Activated T-cell treated with anti-CD3 and anti-CD28 coated beads for 4 hours (primary cell): ENCODE measurements at places on chromosomes 16 and 17.

DNA sequence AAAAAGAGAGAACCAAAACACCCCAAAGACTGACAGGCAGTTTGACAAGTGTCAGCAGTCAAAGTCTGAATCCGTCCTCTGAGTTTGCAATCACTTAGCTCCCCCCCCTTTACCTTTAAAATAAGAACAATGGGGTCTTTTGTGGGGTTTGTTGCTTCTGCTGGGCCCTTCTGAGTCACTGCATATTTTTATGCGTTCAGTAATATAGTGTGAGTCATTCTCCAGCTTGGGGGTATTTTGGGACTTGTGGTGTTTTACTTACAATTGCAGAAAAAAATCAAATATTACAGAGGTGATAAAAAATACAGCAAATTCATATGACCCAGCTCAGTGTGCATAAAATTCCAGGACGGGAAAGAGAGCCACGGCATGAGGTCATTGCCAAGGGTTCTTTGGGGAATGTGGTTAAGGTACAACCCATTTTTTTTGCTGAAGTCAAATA lies 120.1 kb downstream of the CYLD start:
- no peak for DNase-seq

- no peak for DNase-seq
These were observed 53.0 kb downstream of the SF3B3 start for GRCh38 chr16:70576431-70577255.

GRCh38 chr17:28920201-28920600 lies 17.3 kb upstream of the DHRS13 start:
- no peak for DNase-seq

DNA sequence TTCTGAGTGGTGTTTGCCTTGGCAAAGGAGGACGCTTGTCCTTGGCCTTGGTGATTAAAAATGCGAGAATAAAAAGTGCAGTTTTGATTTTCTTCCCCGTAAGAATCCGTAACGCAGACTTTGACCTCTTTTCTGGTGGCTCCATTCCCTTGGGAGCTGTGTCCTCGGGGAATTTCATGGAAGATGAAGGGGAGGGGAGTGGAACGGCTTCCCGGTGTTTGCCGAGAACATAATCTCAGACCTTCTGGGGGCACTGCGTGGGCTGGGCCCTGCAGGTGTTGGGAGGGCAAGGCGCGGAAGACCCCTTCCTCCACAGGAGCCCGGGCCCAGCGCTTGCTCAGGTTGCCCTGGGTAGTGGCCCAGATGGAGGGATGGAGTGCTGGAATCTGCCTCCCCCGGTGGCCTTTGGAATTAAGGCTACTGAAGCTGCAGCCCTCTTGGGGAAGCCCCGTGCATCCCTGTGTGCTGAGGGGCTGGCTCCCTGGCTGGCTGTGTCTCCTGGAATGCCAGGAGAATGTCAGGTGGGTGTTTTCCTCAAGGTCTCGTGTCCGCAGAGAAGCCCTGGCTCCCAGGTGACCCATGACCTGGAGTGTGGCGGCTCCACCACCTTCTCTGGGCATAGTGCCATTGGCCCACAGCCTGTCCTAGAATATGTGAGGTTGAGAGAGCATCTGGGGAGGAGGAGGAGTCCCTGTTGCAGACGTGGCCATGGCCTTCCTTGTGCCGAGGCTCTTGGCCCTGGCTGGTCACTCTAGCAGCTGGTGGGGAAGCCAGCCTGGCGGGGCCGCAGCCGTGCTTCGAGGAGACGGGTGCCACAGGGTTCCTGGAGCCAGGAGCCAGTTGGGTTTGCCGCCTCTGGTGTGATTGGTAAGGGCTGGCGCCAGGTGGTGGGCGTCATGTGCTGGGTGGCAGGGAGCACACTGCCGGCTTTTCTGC lies 3.1 kb downstream of the BAIAP2 start:
- DNase-seq = no peak

DNA sequence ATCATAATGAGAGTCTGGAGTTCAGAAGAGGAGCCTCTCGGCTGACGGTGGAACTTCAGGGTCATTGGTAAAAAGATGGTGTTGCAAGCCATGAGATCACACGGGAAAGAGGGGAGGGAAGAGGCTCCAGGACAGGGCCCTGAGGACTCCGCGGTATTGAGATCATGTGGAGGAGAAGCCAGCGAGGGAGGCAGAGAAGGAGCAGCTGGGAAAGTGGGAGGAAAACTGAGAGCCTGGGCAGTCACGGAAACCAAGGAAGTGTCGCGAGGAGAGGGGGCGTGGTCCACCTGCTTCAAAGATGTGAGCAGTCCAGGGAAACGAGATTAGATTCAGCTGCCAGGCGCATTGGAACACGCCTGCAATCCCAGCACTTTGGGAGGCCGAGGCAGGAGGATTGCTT lies 27.7 kb upstream of the SBK1 start:
- no peak for DNase-seq
